ENCODE measurements at places on chromosomes 3 and 15.

- peak; percentile 35 for DNase-seq
These were observed 163.2 kb upstream of the COL8A1 start for GRCh38 chr3:99475229-99475628.

GRCh38 chr15:39226169-39226937 lies 354.5 kb upstream of the THBS1 start:
- DNase-seq = no peak

DNA sequence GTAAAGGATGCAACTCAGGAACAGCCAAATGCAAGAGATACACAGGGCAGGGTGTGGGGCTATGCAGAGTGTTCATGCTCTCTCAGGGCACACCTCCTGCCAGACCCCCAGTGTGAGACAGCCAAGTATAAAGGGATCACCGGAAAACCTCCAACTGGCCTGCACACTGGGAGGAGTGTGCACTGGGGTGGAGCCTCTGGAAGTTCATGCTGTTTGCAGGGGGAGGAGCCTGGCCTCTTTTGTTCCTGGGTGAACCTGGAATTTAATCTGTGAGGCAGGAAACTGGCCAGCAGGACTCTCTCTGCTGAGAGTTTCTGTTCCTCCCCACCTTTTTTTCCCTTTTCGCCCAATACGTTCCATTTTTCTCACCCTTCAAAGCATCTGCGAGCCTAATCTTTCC lies 204.1 kb downstream of the WNT5A start:
- peak; percentile 45 for DNase-seq

- no peak for DNase-seq
These were observed 162.7 kb upstream of the MEIS2 start for GRCh38 chr15:37262922-37263608.

DNA sequence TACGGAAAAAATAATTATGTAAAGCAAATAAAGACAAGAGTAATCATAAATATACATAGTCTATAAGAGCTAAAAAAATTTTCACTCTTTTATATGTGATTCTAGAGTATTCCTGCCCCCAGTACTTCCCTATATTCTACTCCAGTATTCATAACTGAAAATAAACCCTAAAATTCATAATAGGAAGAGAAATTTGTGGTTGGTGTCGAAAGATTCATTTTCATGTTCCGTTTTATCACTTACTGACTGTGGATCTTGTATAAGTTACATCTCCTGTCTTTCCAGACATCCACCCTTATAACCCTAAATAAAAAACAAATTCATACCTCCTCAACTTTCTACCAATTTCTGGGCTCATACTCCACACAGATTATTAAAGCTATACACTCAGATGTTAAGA lies 16.0 kb upstream of the MBNL1 start:
- no peak for DNase-seq

DNA sequence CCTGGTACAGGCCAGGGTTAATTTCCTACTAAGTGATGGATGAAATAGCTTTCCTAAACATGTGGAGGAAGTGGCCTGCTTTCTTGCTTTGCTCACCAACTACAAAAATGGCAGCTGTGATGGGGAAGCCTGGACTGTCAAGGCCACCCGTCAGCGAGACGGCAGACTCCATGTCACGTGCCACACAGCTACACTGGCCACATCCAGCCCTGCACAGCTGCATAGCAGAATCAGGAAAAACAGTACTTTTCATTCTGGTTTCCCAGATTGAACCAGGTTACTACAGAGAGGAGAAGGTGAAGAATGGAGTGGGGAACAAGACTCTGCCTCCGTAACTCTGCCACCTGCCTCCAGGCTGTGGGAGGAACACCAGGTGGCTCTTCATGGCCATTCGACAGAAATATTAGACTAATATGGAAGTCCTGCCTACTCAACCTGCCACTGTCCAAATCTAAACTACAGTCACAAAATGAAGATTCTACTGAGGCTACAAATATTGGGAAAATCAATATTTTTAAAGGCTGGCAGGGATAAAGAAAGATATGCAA lies 174.3 kb downstream of the MAGI1 start:
- no peak for DNase-seq

GRCh38 chr3:9247941-9248521 lies 1.4 kb downstream of the SRGAP3 start:
- no peak for DNase-seq

- no peak for DNase-seq
These were observed 4.6 kb downstream of the CFAP100 start for GRCh38 chr3:126399351-126399735.

GRCh38 chr3:5523125-5523524 lies 335.6 kb downstream of the EDEM1 start:
- DNase-seq = no peak

- DNase-seq = no peak
These were observed 304.4 kb upstream of the TGFBR2 start for GRCh38 chr3:30302027-30302426.

GRCh38 chr15:67850994-67851571 lies 11.2 kb upstream of the RNU6-1 start:
- peak; percentile 40 for DNase-seq

DNA sequence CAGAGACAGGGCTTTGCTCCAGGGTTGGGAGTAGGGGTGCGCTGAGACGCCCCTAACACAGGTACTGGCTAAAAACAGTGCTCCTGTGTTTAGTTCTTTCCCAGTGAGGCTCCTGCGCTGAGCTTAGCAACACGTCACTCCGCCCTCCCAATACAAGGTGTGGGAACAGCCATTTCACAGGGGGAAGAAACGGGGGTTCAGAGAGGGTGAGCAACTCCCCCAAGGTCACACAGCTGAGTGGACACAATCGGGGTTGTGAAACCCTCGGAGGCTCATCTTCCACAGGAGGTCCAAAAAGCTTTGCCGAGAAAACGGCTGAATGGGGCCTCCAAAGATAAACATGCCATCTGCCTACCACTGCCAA lies 628 bp downstream of the PRRT3 start:
- DNase-seq = no peak

DNA sequence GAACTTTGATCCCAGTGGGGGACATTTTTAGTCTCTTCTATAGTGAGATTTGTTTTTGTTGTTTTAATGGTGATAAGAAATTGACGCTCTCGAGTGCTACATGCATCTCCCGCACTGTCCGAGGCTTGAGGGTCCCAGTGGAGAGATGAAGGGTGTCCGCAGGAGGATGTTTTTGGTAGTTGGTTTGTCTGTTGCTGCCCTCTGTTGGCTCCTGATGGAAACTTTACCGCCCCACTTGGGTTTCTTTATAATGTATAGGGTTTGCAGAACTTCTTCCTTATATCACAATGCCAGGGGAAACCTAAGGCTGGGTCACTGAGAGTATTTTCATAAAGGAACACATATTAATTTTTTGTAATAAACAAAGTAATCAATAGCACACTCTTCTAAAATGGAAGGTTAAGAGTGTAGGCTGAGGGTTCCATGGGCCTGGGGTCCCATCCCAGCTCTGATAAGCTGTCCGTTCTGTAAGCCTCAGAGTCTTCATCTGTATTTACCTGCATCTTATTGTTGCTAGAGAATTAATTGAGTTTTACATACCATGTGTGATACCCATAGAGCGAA lies 185.3 kb upstream of the FEZF2 start:
- DNase-seq = peak; percentile 22

- peak; percentile 26 for DNase-seq
These were observed 551 bp downstream of the PML start for GRCh38 chr15:73994912-73995622.

GRCh38 chr3:157145606-157146322 lies 14.2 kb downstream of the CCNL1 start:
- peak; percentile 61 for DNase-seq

- DNase-seq = no peak
These were observed 58.7 kb downstream of the GUCA1C start for GRCh38 chr3:108894981-108895380.

GRCh38 chr3:10632125-10632524 lies 126.7 kb upstream of the ATP2B2 start:
- DNase-seq = no peak

GRCh38 chr3:159252772-159253384 lies 451.0 kb downstream of the MFSD1 start:
- peak; percentile 77 for DNase-seq

Data from EH (cell line).